Activated CD8-positive, alpha-beta memory T cell treated with anti-CD3 and anti-CD28 coated beads, Interleukin-2, amount 10 ng/mL, durations not matched to agents 7 days and 5 days (primary cell): ENCODE measurements at places on chromosomes 5 and 9.

- no peak for DNase-seq
Measured at GRCh38 chr5:16051246-16051755, 128.3 kb downstream of the MARCHF11 start.

DNA sequence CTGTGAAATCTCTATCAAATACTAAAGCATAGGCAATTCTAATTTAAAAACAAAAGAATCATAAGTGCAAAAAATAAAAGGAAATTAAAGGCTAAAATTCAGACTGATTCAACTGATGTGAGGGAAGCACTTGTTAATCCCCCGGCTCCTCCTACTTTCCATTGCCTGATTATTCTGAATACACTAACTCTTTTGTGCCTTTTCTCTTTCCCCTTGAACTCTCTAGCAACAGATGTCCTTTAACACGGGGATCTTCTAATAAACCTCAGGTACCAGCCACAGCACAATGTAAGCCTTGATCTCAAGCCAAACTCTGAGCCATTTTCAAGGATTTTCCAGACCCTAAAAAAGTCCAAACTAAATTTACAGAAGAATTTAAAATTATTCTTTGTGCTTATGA lies 61.5 kb downstream of the KCNV2 start:
- DNase-seq, result no peak

DNA sequence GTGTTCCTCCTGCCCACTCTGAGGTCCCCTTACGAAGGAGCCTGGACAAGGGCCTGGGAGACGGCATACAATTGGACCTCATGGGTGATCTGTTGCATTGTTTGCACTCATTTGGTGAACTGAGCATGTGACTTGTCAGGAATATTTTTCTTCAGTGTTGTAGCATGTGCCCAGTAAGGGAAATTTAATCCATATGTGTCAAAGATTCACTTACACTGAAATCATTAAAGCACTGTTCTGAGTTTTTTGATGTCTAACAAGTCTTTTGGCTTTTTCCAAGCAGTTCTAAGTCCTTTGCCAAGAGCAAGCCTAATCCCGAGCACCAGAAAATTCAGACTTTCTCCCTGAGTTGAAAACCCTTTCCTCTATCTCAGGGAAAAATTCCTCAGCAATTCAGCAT lies 61.6 kb upstream of the RPS23 start:
- no peak for DNase-seq

GRCh38 chr9:1617419-1617818 lies 397.7 kb upstream of the SMARCA2 start:
- no peak for DNase-seq

DNA sequence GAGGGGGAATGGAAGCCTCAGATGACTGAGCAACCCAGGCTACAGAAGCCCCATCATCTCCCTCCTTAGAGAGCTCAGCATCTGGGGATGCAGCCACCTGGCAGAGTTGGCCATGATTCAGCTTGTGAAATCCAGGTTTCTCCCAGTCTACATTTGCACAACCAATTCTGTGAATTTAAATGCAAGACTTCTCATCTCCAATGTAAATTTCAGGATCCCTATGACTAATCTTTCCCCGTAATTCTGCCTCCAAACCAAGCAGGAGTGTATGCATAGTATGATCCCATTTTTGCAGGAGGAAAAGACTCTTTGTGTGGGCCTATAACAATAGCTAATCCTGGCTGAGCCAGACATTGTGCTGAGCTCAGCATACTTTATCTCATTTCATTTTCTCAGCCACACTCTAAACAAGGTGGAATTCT lies 59.6 kb upstream of the IL17B start:
- no peak for DNase-seq

DNA sequence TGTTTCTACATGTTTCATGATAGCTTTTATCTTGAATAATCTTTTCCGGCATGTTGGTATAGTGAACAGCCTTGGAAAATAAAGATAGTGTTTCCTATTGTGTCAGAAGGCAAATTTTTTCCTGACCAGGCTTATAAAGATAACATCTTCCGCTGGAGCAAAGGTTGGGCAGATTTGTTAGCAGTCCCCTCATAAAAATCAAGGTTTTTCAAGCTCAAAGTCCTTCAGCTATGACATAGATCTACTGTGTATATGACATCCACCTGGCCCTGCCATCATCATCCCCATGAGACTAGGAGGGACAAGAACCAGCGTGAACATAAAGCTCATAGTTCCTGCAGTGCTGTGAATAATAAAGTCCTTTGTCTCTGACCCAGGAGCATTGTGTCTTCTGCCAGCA lies 30.4 kb upstream of the OTULINL start:
- DNase-seq, result no peak

GRCh38 chr5:55983986-55984385 lies 10.8 kb downstream of the IL6ST start:
- DNase-seq, result no peak

DNA sequence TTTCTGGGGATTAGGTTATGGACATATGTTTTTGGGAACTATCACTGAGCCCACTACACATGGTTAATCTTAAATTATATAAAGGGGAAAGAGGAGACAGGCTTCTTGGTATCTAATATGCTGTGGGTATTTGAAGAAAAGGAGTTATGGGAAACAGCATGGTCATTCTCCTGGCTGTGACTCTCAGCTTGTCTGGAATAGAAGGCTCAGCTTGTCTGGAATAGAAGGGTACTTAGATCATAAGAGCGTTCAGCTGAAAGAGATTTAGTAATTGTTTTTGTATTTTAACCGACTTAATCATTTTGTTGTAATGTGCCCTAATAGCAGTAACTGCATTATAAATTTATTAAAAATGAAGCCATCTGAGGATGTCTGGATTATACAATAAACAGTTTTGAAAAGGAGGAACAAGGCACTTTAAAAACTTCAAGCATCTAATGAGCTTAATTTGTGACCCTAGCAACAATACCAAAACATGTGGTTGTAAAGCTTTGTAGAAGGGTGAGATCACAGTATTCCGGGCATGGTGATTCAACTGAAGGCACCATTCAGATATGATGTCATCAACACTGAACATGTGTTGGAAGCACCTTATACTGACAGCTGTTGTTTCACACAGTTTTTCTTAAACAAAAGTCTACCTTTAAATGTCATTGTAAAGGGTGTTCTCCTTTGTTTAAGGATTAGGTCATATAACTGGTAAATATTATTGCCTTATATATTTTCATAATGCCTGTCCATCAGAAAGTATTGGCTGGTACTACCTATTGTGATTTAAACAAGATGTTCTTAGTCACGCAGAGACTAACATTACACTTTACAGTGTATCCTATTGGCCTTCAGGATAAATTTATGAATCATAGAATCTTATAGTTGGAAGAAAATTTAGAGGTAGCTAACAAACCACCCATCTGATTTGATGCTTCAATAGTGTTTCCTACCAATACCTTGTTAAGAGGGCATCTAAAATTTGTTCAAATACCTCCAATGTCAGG lies 2174.1 kb upstream of the WWC1 start:
- no peak for DNase-seq

- DNase-seq, result no peak
Measured at GRCh38 chr5:149707097-149707496, 23.0 kb upstream of the PPARGC1B start.

- no peak for DNase-seq
Measured at GRCh38 chr9:98823666-98824334, 16.3 kb downstream of the GALNT12 start.

DNA sequence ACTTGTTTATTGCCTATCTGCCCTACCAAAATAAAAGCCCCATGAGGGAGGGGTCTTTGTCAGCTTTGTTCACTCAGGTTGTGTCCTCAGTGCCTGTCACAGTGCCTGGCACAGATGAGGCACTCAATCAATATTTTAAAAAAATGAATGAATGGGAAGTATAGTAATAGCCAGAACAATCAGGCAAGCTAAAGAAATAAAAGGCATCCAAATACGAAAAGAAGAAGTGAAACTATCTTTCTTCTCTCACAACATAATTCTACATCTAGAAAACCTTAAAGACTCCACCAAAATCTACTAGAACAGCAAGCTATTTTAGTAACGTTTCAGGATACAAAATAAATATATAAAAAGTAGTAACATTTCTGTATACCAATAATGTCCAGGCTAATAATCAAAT lies 37.8 kb upstream of the C5orf63 start:
- DNase-seq, result no peak

GRCh38 chr9:37415011-37415719 lies 7.3 kb upstream of the GRHPR start:
- peak; percentile 82 for DNase-seq

- DNase-seq, result peak; percentile 77
Measured at GRCh38 chr9:100216178-100216787, 117.2 kb downstream of the INVS start.

DNA sequence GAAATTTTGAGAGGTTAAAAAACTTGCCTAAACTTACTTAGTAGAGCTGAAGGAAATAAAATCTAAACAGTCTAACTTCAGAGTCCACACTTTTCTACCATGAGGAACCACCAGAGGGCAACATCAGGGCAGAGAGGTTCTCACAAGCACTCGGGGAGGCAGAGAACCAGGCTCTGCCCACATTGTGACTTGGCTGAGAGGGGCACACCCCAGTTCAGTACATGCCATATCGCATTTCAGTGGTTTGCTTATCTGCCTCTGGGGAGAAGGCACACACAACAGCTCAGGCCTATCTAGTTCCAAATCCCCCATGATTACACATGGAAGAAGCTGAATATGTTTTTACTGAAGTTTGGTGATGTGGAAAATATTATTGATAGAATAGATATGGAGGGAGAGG lies 49.2 kb downstream of the EQTN start:
- no peak for DNase-seq

GRCh38 chr5:178531786-178532185 lies 58.4 kb downstream of the COL23A1 start:
- DNase-seq, result no peak

- no peak for DNase-seq
Measured at GRCh38 chr5:5364932-5365331, 57.5 kb upstream of the ICE1 start.

- DNase-seq, result no peak
Measured at GRCh38 chr5:178382754-178383164, 150.2 kb upstream of the PHYKPL start.

- no peak for DNase-seq
Measured at GRCh38 chr9:27117489-27118135, 8.6 kb downstream of the TEK start.

- DNase-seq, result no peak
Measured at GRCh38 chr9:7370988-7371387, 428.6 kb downstream of the DMAC1 start.

DNA sequence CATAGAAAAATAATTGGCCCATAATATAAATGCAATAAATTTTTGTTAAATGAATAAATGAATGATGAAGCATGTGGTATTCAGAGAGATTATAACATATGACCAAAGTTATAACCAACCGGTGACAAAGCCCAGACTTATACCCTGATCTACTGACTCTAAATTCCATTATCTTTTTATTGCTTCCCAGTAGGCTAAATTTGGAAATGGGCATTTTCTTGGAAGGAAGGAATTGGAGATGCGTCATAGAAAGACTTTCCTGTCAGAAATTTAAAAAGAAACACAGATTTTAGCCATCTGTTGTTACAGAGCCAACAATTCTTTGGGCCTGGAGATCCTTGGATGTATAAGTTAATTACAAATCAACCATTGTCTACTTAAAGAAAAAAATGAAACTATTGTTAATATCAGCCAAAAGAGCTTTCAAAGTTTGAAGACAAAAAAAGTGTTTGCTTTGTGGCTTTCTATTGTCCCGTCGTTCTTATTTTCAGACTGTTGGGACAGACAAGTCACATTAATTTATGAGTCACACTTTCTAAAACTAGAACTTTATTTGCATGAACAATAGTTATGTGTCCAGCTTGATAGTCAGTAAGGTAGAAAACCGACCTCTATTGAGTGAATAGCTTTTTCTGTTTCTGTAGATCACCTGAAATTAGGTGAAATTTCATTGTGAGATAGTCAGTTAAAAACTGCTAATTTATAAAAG lies 428.7 kb downstream of the GABRG2 start:
- no peak for DNase-seq

- no peak for DNase-seq
Measured at GRCh38 chr5:34717426-34718327, 61.5 kb downstream of the RAI14 start.

DNA sequence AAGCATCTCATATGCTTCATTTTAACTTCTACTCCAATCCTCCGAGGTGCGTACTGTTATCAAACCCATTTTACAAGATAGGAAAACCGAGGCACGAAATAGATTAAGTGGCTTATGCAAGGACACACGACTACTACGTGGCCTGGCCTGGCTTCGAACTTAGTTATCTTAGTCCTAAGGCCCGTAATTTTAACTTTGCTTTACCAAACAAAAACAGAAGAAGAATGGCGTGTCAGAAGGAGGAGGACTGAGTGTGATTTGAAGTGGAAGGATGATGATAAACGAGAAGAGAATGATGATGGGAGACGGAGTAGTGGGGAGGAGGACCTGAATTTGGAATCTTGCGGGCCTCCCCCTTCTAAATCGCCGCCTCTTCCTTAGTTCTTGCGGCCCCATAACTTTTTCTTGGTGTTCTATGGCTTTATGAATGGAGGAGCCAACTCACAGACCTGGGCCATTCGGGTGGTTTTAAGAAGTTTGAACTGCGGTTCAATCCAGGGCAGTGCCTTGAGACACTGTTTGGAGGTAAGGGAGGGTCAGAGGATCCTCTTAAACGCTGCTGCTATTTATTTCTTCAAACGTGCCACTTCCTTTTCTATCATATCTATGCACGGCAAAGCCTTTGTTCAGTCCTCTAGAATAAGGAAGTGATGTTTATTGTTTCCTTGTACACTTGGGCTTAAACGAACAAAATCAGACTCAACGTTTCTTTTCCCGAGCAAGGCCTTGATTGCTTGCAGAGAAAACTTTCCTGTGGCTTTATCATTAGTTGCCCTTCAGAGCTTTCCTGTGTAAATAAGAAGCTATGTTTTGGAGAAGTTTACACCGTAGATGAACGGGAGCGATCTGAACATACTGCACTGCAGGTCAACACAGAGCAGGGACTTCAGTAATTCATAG lies 795 bp downstream of the CNOT8 start:
- peak; percentile 49 for DNase-seq

DNA sequence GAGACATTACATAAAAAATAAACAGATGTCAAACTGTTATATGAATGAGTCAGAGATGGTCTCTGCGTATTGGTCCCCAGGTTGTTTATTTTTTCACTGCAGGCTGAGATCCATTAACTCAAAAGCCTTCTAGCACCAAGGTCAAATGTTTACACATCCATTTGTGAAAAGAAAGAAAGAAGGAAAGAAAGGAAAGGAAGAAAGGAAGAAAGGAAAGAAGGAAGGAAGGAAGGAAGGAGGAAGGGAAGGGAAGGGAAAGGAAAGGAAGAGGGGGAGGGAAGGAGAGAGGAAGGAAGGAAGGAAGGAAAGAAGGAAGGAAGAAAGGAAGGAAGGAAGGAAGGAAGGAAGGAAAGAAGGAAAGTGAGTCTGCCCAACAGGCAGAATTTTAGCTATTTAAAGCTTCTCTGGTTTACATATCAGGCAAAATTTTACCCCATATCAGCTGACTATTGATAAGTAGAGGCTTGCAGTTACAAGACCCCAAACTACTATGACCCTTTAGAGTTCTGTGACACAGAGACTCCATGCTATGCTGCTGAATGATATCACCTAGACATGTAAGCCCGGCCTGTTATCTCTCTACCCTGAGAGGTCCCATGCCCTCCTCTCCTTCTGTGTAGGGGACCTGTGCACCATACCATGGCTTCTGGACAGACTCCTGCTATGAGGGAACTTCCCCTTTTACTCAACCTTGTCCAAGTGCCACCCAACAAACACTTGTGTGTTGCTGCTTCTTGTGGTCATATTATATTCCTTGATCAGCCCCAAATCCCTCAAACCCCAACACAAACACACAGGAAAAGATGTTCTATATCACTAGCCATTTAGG lies 59.0 kb downstream of the DRD1 start:
- no peak for DNase-seq

- no peak for DNase-seq
Measured at GRCh38 chr9:20315677-20316076, 306.6 kb downstream of the MLLT3 start.
